Right renal cortex interstitium (tissue), 3 donors: ENCODE measurements at places on chromosomes 6 and 20. TPM values are rescaled to one million over a fixed set of nuclear protein-coding genes. Genes with fewer than 3 reads are reported as not detected.

- DNase-seq = no peak
Observed at GRCh38 chr6:56911847-56912246, 43.1 kb upstream of the BEND6 start.

GRCh38 chr6:105459864-105460263 is 57.0 kb upstream of the PREP start:
- DNase-seq = no peak

- DNase-seq = no peak
Observed at GRCh38 chr6:140846503-140847261, 1286.0 kb upstream of the GJE1 start.

- DNase-seq = no peak
Observed at GRCh38 chr6:41040101-41040939, 1.3 kb upstream of the UNC5CL start.

DNA sequence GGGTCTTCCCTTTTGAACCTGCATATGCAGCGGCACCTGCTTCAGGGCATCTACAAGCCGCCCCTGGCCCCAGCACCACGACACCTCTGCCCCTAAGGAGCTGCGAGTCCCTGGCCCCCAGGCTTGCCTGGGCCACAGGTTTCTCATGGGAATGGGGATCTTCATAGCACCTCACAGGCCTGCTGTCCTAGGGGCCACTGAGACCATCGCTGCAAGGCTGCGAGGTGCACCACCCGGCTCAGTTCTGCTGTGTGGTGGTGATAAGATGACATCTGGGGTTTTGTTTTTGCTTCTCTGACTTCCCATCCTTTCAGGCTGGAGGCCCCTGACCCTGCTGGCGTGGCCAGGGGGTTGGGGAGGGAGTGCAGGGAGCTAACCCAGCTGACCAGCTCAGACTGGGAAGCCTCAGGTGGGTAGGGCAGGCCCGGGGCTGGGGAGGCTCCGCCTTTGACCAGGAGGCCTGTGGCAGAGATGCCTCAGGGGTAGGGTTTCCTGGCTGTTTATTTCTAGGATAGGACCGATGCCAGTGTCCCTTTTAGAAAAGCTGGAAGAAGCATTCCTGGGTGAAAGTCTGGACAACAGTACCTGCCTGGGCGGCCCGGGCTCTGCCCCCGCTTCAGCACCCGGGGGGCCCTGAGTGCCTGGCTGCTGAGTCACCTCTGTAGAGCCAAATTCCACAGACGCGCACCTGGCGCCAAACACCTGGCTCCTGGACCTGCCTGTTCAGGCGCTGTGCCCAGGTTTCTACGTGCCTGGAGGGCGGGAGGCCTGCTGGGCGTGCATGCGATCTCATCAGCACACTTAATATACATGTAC is 264.7 kb downstream of the DLL1 start:
- DNase-seq = no peak

DNA sequence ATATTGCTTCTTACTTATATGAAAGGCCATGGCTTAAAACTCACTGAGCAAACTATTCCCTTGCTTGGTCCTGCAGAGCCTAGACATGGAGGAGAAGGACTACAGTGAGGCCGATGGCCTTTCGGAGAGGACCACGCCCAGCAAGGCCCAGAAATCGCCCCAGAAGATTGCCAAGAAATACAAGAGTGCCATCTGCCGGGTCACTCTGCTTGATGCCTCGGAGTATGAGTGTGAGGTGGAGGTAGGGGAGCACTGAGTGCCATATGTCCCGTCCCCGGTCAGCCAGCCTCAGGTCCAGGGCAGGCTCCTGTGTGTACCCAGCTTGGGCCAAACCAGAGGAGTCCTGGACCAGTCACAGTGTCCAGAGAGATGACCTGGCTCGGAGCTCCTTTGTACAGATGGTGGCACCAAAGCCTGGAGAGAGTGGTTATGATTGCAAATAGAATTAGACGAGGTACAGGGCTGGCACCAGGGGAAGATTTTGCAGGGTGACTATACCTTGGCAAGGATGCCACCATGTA is 21.0 kb downstream of the EPB41L1 start:
- no peak for DNase-seq

- no peak for DNase-seq
Observed at GRCh38 chr6:115360602-115361325, 699.9 kb downstream of the FRK start.

DNA sequence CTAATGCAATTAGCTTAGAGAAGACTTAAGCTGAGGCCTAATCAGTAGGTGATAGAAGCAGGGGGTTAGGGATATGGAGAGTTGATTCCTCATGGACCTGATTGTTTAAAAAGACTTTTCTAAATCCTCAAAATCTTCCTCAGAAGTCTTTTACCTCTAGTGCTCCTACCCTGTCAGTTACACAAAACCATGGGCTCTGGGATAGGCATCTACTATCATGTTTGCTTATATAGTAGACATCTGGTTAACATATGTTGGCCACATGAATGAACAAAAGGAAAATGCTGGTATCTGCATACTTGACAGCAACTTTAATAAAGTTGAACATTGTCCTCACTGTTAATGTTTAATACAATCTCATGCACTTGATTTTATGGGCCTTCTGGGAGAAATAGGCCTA is 61.5 kb upstream of the FKBP1C start:
- DNase-seq = no peak

- no peak for DNase-seq
Observed at GRCh38 chr20:19668418-19668817, 89.6 kb upstream of the RIN2 start.

DNA sequence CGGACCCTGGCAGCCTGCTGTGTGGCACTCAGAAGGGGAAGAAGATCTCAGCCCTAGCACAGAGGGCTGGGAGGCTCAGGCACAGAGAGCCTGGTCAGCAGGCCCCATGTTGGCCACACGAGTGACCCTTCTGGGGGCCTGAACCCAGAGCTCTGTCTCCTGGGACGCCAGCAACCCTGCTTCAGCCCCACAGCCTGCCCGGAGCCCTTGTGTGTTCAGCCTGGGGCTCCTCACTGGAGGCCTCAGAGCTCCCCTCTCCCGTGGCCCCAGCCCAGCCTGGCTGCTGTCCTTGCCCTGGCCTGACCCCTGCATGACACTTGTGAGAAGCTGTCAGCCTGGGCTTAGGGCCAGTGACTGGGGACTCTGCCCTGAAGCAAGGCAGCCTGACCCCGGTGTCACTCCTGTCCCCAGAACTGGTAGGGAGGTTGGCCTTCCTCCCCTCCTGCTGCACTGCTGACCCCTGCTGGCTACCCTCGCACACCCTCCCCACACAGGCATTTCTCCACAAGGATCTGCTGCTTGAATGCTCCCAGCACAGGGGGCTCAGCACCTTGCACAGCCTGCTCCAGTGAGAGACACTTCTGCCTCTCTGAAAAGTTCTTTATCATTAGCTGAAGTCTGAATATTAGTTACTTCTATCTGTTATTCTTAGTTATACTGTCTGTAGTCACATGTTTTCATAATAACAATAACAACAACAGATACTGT is 15.4 kb upstream of the IP6K3 start:
- DNase-seq = no peak

DNA sequence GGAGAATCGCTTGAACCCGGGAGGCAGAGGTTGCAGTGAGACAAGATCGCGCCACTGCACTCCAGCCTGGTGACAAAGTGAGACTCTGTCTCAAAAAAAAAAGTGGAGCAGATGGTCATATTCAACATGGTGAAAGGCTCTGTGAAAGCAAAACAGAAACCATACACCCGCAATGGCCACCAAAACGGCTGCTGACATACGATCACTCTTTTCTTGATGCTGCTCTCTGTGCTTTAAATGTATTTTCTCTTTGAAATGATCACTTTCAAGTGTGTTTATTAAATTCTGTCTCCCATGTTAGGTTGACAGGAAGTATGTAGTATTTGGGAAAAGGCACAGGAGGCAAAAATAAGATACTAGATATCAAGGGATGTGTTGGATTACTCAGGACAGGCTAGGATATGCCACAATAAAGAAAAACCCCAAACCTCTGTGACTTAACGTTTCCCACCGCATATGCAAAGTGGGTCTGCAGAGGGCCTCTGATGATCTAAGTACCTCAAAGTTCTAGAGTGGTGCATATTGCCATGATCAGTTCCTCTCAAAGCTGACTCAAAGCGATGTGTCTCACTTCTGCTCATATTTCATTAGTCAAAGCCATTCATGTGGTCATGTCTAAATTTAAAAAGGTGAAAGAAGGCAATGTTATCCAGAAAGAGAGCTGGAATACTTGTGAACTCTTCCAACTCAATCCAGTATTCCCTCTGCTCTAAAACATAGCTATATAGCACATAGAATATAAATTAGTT is 155.1 kb upstream of the SOX4 start:
- no peak for DNase-seq

DNA sequence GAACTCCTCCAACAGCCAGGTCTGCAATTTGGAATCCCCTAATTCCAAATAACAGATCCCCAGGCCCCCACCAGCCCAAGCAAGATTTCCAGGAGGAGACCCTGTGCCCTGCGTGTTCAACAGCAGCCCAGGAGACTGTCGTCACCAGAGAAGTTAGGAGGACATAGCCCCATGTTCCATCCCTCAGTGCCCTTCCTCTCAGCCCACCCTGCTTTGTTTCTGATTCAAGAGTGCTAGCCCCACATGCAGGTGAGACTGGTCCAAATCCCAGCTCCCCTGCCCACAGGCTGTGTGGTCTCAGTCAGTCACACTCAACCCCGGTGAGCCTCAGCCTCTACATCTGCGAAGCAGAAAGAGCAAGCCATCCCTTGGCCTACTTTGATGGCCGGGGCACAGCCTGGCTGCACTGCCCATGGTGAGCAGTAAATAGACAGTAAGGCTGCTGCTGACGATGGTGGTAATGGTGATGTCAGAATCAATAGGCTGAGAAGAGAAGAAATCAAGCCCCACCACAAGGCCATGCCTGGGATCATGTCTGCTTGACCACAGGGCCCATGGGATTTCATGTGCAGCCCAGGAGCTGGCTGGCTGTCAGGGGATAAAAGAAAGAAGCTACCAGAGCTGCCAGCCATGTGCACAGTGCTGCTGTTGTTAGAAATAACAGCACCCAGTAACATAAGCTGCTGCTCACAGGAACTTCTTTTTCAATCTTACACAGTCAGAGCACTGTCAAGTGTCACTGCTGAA is 51.5 kb upstream of the NXT1 start:
- DNase-seq = no peak

GRCh38 chr20:38133680-38134426 is 31.2 kb downstream of the TGM2 start:
- DNase-seq = no peak

GRCh38 chr20:33407251-33407650 is 5.9 kb upstream of the CDK5RAP1 start:
- DNase-seq = no peak

GRCh38 chr6:8731874-8732273 is 296.5 kb upstream of the SLC35B3 start:
- no peak for DNase-seq

DNA sequence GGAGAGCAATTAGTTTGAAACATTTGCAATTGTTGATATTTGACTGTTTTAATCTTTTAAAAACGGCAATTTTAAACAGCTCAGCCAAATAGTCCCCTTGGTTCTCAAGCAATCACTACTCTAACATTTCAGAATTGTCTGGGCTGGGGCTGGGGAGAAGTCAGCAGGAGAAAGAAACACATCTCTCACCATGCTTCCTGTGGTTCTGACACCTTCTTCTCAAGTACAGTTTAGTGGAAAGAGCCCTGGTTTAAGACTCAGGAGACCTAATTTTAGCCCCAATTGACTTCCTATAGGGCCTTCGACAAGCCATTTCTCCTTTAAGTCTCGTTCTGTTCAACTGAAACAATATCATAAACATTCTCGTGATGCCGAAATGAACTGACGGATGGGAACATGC is 168.4 kb upstream of the CDYL start:
- DNase-seq = no peak

DNA sequence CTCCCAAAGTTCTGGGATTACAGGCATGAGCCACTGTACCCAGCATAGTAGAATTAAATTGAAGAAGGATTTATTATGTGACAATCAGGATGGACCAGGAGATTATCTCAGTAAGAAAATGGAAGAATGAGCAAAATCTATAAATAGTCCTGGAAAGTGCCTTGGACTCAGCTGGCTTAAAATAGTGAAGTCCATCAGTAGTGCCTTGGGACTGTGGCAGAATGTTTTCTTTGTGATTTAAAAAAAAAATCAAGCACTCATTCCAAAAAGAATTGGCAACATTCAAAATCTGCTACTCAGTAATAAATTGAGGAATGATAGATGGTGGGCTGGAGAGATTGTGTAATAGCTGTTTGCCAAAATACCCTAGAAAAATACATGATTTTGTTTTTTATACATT is 37.0 kb upstream of the MAS1 start:
- no peak for DNase-seq

DNA sequence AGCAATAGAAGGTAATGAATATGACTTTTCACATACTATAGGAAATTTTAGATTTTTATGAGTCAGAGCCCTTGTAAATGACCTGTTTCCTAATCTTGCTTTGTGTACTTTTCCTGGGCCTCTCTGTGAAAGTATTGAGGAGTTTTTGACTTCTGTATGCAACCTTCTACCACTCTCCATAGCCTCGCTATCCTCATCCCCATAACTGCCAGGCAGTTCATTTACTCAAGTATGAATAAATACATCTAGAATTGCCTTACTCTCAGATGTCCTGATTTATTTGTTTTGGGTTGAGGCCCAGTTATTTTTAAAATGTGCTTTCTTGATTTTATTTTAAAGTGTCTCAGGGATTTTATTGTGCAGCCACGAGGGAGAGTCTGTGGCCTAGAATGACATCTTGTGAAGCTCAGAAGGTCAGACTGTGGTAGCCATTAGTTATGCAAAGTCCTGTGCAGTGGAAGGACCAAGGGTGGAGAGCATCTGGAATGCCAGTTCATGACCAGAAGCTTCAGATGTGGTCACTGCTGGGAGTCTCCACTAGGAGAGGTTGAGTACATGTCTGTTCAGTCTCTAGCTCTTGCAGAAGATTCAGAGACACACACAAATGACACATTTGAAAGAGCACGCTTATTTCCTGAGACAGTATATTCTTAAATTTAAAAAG is 346.2 kb upstream of the IMPG1 start:
- DNase-seq = no peak

DNA sequence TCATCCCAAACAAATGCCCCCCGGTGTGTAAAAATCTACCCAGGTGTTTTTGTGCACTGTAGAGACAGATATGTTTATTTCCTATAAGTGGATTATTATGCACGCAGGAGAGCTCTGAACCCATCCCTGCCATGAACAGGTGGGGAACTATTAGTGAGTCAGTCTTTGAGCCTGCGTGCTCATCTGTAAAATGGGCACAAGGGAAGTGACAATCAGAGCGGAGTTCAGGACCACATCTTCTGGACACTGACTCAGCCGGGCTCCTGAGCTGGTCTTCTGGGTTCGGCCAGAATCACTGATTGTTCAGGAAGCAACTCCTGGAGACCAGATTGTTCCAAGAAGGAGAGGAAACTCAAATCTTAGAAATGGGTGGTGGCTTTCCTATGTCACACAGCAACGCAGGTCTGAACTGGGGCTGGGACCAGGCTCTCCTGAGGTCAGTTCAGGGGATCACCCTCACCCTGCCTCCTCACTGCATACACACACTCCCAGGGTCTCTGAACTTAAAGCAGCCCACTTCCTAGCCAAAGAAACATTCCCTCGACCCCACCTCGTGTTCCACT is 27.3 kb upstream of the TGM2 start:
- no peak for DNase-seq

- no peak for DNase-seq
Observed at GRCh38 chr6:31617010-31617409, 2.0 kb downstream of the AIF1 start.

- no peak for DNase-seq
Observed at GRCh38 chr6:169145991-169146501, 107.6 kb downstream of the THBS2 start.

RREB1 gene
- polyA plus RNA-seq = 17.5 TPM

CRYBG1 gene
- polyA plus RNA-seq = 30.0 TPM

MEI4 gene
- polyA plus RNA-seq = 1.7 TPM

TMC2 gene
- polyA plus RNA-seq = 0.11 TPM

HDGFL1 gene
- not detected for polyA plus RNA-seq

CENPW gene
- 27.0 TPM for polyA plus RNA-seq

XKR7 gene
- 0.26 TPM for polyA plus RNA-seq

CCN6 gene
- polyA plus RNA-seq = 4.3 TPM
